Daoy (cell line): ENCODE measurements at places on chromosomes 1 and 21. TPM values are rescaled to one million over a fixed set of nuclear protein-coding genes. Genes with fewer than 3 reads are reported as not detected.

The GNL2 gene
- 140 and 144 TPM in 2 replicates for total RNA-seq

The GJA9 gene
- total RNA-seq, result not detected in 2 replicates

The APP gene
- total RNA-seq, result 156 and 162 TPM in 2 replicates

The PRDM16 gene
- total RNA-seq, result 0.91 and 3.1 TPM in 2 replicates

The OR2T29 gene
- total RNA-seq, result not detected in 2 replicates

The SPTA1 gene
- 0.06 and 0.42 TPM in 2 replicates for total RNA-seq

The CD2 gene
- not detected in 2 replicates for total RNA-seq

The HOOK1 gene
- 1.1 and 2.7 TPM in 2 replicates for total RNA-seq

The RIMS3 gene
- total RNA-seq, result 0.74 and 0.97 TPM in 2 replicates

The NTRK1 gene
- total RNA-seq, result 0.40 TPM in 1 of 2 replicates, not detected in the other

The LYPD8 gene
- total RNA-seq, result 0.51 and 1.1 TPM in 2 replicates

The ERRFI1 gene
- 81.0 and 95.0 TPM in 2 replicates for total RNA-seq

The PRRX1 gene
- 2.7 and 4.1 TPM in 2 replicates for total RNA-seq

The TNNI3K gene
- 0.36 TPM in 1 of 2 replicates, not detected in the other for total RNA-seq

The AADACL3 gene
- total RNA-seq, result not detected in 2 replicates

The THEM5 gene
- total RNA-seq, result not detected in 2 replicates

The PRAMEF25 gene
- not detected in 2 replicates for total RNA-seq

The TSPAN1 gene
- total RNA-seq, result 2.7 TPM in 1 of 2 replicates, not detected in the other

The RIT1 gene
- total RNA-seq, result 22.4 and 26.6 TPM in 2 replicates

The IGSF9 gene
- total RNA-seq, result 1.7 and 2.7 TPM in 2 replicates

The PTBP2 gene
- 48.1 and 56.6 TPM in 2 replicates for total RNA-seq

The LAX1 gene
- not detected in 2 replicates for total RNA-seq

The GNAT2 gene
- total RNA-seq, result 0.11 and 4.8 TPM in 2 replicates

The ZBTB37 gene
- 3.2 and 3.5 TPM in 2 replicates for total RNA-seq

The TNFSF4 gene
- total RNA-seq, result 2.7 and 4.5 TPM in 2 replicates

The PDE4B gene
- 3.4 and 6.9 TPM in 2 replicates for total RNA-seq

The EFNA3 gene
- 1.1 and 2.4 TPM in 2 replicates for total RNA-seq

The NBPF6 gene
- not detected in 2 replicates for total RNA-seq

The DMRTA2 gene
- 24.9 and 29.2 TPM in 2 replicates for total RNA-seq

The DIO1 gene
- not detected in 2 replicates for total RNA-seq

The CFAP141 gene
- not detected in 2 replicates for total RNA-seq

The TPTE gene
- total RNA-seq, result 5.9 and 7.3 TPM in 2 replicates

The BATF3 gene
- total RNA-seq, result 3.1 and 12.4 TPM in 2 replicates

The MXRA8 gene
- total RNA-seq, result 0.23 TPM in 1 of 2 replicates, not detected in the other

The ELAVL4 gene
- 0.29 and 0.92 TPM in 2 replicates for total RNA-seq

The OR2T11 gene
- not detected in 2 replicates for total RNA-seq
